Large intestine (tissue), 12 donors: ENCODE measurements at places on chromosomes 7 and 10.

- H3K27me3 ChIP-seq: no peaks in the 10 kb centered on the region
- peaks cover 44% of the 10 kb centered on the region for H3K36me3 ChIP-seq
- no peak for DNase-seq
Measured at GRCh38 chr7:74355091-74355490, 65.9 kb downstream of the CLIP2 start.

- DNase-seq: no peak
- H3K36me3 ChIP-seq: no peaks in the 10 kb centered on the region
- H3K27me3 ChIP-seq: no peaks in the 10 kb centered on the region
Measured at GRCh38 chr7:79359827-79360226, 93.6 kb downstream of the MAGI2 start.

DNA sequence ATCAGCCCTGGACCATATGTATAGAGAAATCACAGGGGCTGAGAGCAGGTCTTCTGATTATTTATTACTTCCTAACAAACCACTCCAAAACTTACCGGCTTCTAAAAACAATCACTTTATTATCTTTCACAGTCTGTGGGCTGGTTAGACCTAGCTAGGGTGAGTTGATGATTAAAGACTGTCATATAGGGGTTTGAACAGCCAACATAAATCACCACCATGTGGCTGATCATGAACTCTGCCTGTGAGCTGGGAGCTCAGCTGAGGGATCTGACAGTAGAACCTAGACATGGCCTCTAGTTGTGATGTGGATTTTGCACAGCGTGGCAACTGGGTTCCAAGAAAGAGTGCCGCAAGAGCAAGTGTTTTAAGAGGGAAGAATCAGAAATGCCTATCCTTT, 305.4 kb downstream of the CSTF2T start:
- H3K27ac ChIP-seq: no peak overlapping the region
- peaks cover 3% of the 10 kb centered on the region for H3K4me1 ChIP-seq
- no peak overlapping the region for H3K4me3 ChIP-seq
- H3K36me3 ChIP-seq: no peaks in the 10 kb centered on the region

GRCh38 chr10:14062528-14063260, 268.0 kb downstream of the FRMD4A start:
- no peak overlapping the region for H3K4me3 ChIP-seq
- DNase-seq: no peak
- no peaks in the 10 kb centered on the region for H3K27me3 ChIP-seq
- H3K4me1 ChIP-seq: no peaks in the 10 kb centered on the region
- H3K27ac ChIP-seq: no peak overlapping the region
- H3K36me3 ChIP-seq: no peaks in the 10 kb centered on the region

- H3K4me3 ChIP-seq: no peak overlapping the region
- no peaks in the 10 kb centered on the region for H3K27me3 ChIP-seq
- H3K4me1 ChIP-seq: no peaks in the 10 kb centered on the region
- no peak overlapping the region for H3K27ac ChIP-seq
- no peak for DNase-seq
- H3K36me3 ChIP-seq: no peaks in the 10 kb centered on the region
Measured at GRCh38 chr10:51530541-51530940, 168.9 kb downstream of the CSTF2T start.

DNA sequence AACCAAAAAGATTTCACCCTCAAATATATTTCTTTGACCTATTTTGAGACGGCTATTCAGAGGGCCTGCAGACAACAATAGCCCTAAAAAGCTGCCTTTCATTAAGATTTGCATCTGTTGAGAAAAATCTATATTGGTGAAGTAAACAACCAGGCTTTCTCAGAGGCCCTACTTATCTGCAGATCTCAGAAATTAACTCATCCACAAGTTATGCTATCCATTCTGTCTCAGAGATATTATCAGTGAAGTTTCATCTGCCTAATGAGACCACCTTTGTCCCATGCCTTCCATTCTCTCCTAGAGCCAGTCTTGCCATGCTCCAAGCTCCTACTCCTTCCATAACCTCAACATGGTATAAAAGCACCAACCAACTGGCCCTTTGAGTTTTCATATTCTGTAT, 130.3 kb downstream of the CACNA2D1 start:
- H3K4me3 ChIP-seq: no peak overlapping the region
- no peaks in the 10 kb centered on the region for H3K4me1 ChIP-seq
- DNase-seq: no peak
- no peaks in the 10 kb centered on the region for H3K36me3 ChIP-seq
- no peaks in the 10 kb centered on the region for H3K27me3 ChIP-seq

DNA sequence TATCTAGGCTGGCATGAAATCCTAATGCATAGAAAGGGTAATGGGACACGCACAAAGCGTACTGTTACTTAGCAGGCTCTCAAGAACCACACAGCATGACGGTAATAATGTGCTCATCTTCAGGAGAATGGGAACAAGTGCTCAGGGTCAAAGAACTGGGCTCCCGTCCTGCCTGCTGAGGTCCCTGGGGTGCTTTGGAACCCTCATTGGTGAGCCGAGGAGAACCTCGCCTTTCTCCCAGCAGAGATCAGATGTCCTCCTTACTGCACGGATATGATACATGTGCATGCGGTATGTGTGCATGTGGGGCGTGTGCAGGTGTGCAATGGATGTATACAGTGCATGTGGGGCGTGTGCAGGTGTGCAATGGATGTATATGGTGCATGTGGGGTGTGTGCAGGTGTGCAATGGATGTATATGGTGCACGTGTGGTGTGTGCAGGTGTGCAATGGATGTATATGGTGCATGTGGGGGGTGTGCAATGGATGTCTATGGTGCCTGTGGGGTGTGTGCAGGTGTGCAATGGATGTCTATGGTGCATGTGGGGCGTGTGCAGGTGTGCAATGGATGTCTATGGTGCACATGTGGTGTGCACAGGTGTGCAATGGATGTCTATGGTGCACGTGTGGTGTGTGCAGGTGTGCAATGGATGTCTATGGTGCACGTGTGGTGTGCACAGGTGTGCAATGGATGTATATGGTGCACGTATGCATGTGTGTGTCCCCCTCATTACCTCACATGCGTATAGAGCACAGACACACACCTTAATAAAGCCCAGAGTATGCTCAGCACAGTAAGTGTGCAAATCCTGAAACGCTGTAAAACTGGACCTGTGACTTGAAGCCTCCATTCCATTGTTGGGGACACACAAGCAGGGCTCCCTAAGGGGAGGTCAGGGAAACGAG, 336.3 kb downstream of the PTPRN2 start:
- H3K4me1 ChIP-seq: no peaks in the 10 kb centered on the region
- no peaks in the 10 kb centered on the region for H3K27me3 ChIP-seq
- no peak overlapping the region for H3K27ac ChIP-seq
- H3K4me3 ChIP-seq: no peak overlapping the region
- H3K36me3 ChIP-seq: no peaks in the 10 kb centered on the region
